Natural killer cell (primary cell): ENCODE measurements at places on chromosomes 6 and 20. TPM values are rescaled to one million over a fixed set of nuclear protein-coding genes. Genes with fewer than 3 reads are reported as not detected.

BEND6 gene
- not detected for total RNA-seq

ADGB gene
- not detected for total RNA-seq

NR2E1 gene
- total RNA-seq, result not detected

ARHGAP40 gene
- not detected for total RNA-seq

SLC32A1 gene
- not detected for total RNA-seq

CTAGE9 gene
- 0.21 TPM for total RNA-seq

EMILIN3 gene
- not detected for total RNA-seq

PDE7B gene
- 0.18 TPM for total RNA-seq

TGM3 gene
- total RNA-seq, result not detected

ENPP4 gene
- 45.0 TPM for total RNA-seq

CST1 gene
- not detected for total RNA-seq

DZANK1 gene
- 5.7 TPM for total RNA-seq

GABRR1 gene
- total RNA-seq, result not detected

TCF21 gene
- not detected for total RNA-seq

RAB44 gene
- total RNA-seq, result 0.70 TPM

RIPOR3 gene
- 0.45 TPM for total RNA-seq

NANP gene
- 3.2 TPM for total RNA-seq

SEL1L2 gene
- not detected for total RNA-seq

RRAGD gene
- 1.8 TPM for total RNA-seq

PTPRT gene
- not detected for total RNA-seq

SOX18 gene
- not detected for total RNA-seq

ZNF391 gene
- 0.18 TPM for total RNA-seq

GRM1 gene
- total RNA-seq, result not detected

FUT9 gene
- total RNA-seq, result not detected

CCHCR1 gene
- total RNA-seq, result 13.0 TPM

PTPRK gene
- 1.2 TPM for total RNA-seq

RBCK1 gene
- 102 TPM for total RNA-seq

TTK gene
- 1.2 TPM for total RNA-seq

HCRTR2 gene
- not detected for total RNA-seq

IDH3B gene
- total RNA-seq, result 153 TPM

UBE2C gene
- total RNA-seq, result 0.54 TPM

PHF10 gene
- total RNA-seq, result 53.6 TPM

MPIG6B gene
- total RNA-seq, result 12.8 TPM

PI3 gene
- total RNA-seq, result not detected

ID4 gene
- total RNA-seq, result not detected

MYB gene
- 1.3 TPM for total RNA-seq

TUBB gene
- 121 TPM for total RNA-seq

UBD gene
- not detected for total RNA-seq

CYP24A1 gene
- total RNA-seq, result not detected

RIPPLY2 gene
- total RNA-seq, result not detected

RHAG gene
- total RNA-seq, result not detected

ZNF311 gene
- total RNA-seq, result 0.23 TPM

CRISP2 gene
- not detected for total RNA-seq

FAXC gene
- total RNA-seq, result not detected

HLA-DQA1 gene
- total RNA-seq, result 7.0 TPM

TFAP2B gene
- total RNA-seq, result not detected

FAM110A gene
- 91.0 TPM for total RNA-seq

CDS2 gene
- total RNA-seq, result 45.6 TPM

TP53TG5 gene
- 0.14 TPM for total RNA-seq

LAMA4 gene
- total RNA-seq, result not detected

GSTA2 gene
- not detected for total RNA-seq

RPL10A gene
- 723 TPM for total RNA-seq

ATP6V1G2 gene
- total RNA-seq, result 2.1 TPM

EYS gene
- not detected for total RNA-seq

PAX1 gene
- total RNA-seq, result not detected

PEDS1 gene
- 32.8 TPM for total RNA-seq

EYA2 gene
- 0.30 TPM for total RNA-seq
